ENCODE measurements at places on chromosomes 12 and 14. TPM values are rescaled to one million over a fixed set of nuclear protein-coding genes. Genes with fewer than 3 reads are reported as not detected.

The ATG2B gene
- 7.9 TPM for total RNA-seq

The CAPZA3 gene
- total RNA-seq = not detected

The EPYC gene
- total RNA-seq = not detected

The KIF26A gene
- total RNA-seq = 0.08 TPM

The C12orf56 gene
- 0.23 TPM for total RNA-seq

The LPAR5 gene
- total RNA-seq = 15.7 TPM

The ADGRD1 gene
- total RNA-seq = not detected

The RPL36AL gene
- 320 TPM for total RNA-seq

The ACSM4 gene
- total RNA-seq = not detected

The DDX11 gene
- 21.2 TPM for total RNA-seq

The SMOC1 gene
- total RNA-seq = 15.4 TPM

The SLCO1B3 gene
- total RNA-seq = not detected

The GPRC5A gene
- 1.2 TPM for total RNA-seq

All from hair follicular keratinocyte (primary cell).